ENCODE measurements at places on chromosomes 2 and 18. TPM values are rescaled to one million over a fixed set of nuclear protein-coding genes. Genes with fewer than 3 reads are reported as not detected.

- no peak for DNase-seq
Observed at GRCh38 chr2:48034295-48034694, 128.0 kb upstream of the FBXO11 start.

- no peak for DNase-seq
Observed at GRCh38 chr2:60529785-60530627, 23.4 kb downstream of the BCL11A start.

- DNase-seq = peak; percentile 28
Observed at GRCh38 chr2:219045937-219046550, 4.7 kb upstream of the CFAP65 start.

GRCh38 chr2:241546771-241547498, 11.6 kb upstream of the BOK start:
- no peak for DNase-seq

DNA sequence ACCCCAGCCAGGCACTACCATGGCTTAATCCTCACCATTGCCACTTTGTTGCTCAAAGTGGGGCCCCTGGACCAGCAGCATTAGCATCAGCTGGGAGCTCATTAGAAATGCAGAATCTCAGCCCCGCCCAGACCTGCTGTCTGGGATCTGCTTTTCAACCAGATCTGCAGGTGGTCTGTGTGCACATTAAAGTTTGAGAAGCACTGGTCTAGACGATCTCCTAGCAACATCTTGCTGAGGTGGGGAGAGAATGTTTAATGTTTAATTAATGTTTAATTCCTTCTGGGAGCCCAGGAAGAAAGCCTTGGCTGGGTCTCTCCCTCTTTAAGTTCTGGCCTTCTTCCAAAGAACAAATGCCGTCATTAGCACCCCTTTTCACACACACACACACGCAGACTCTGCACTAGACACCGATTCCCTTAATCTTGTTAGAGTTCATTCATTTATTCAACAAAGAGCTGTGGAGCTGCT, 53.7 kb downstream of the EDAR start:
- no peak for DNase-seq

Gene KATNAL2
- 0.92 TPM for polyA plus RNA-seq

Data from mammary epithelial cell (primary cell).